ENCODE measurements at places on chromosomes 5 and 9.

GRCh38 chr5:35046774-35047173 lies 975 bp downstream of the AGXT2 start:
- no peak for DNase-seq

GRCh38 chr9:35639631-35640030 lies 11.1 kb downstream of the SIT1 start:
- DNase-seq: no peak

GRCh38 chr5:74131250-74131649 lies 505.3 kb downstream of the ARHGEF28 start:
- DNase-seq: no peak

DNA sequence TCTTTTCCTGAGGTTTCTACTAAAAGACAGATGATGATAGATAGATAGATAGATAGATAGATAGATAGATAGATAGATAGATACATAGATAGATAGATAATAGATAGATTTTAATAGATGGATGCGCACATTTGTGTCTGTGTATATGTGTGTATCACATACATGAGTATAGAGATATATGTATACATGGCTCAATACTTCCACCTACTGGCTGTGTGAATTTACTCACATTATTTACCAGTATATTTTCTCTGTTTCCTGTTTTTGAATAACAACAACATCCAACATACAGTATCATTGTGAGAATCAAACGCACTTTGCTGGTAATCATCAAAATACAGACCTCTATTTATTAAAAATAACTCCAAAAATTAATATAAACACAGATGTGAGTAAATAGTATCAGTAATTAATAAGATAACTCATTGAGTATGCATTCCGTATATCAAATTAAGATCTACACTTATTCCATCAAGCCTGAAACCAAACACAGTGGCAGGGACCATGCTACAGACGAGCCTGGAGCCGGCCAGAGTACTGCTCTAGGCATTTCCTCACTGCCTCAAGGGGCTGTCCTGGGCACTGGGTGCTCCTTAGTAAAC lies 338.0 kb downstream of the SEMA5A start:
- DNase-seq: no peak

- no peak for DNase-seq
These were observed 710 bp downstream of the WNK2 start for GRCh38 chr9:93184432-93185265.

- DNase-seq: no peak
These were observed 56.4 kb upstream of the NEURL1B start for GRCh38 chr5:172584638-172585037.

DNA sequence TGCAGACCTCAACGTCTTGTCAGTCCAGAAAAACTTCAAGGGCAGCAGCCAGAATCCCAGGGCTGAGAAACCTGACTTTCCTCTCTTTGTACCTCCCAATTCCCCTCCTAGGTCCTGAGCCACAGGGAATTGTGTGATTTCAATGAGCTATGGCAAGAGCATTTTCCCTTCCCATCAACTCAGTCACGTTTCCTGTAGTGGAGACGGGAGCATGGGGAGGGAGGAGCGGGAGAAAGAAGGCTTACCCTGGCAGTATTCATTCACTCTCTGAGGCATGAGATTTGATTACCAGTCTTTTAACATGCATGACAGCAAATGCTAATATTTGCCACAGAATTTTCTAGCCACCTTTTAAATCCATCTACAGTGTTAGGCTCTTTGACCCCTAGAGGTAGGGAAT lies 109.4 kb upstream of the TBCA start:
- no peak for DNase-seq

DNA sequence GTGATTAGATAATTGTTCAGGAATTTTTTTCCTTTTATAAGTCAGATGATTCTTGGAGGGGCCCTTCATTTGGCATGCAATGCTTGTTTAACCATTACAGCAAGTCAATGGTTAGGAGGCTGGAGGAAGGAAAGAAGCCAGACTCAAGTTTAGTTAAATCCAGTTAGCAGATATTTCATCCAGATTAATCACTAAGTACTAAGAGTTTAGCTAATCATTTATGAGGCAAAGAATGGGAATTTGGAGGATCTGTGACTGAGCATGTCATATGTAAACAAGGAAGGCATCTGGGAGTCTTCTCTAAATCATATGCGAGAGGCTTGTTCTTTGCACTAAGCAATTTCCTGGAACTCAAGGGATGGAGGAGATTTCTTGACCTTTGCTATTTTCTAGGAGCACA lies 145.3 kb upstream of the SGCD start:
- no peak for DNase-seq

GRCh38 chr9:131854896-131855613 lies 115.2 kb upstream of the RAPGEF1 start:
- no peak for DNase-seq

GRCh38 chr9:25939126-25939525 lies 260.9 kb upstream of the TUSC1 start:
- no peak for DNase-seq

DNA sequence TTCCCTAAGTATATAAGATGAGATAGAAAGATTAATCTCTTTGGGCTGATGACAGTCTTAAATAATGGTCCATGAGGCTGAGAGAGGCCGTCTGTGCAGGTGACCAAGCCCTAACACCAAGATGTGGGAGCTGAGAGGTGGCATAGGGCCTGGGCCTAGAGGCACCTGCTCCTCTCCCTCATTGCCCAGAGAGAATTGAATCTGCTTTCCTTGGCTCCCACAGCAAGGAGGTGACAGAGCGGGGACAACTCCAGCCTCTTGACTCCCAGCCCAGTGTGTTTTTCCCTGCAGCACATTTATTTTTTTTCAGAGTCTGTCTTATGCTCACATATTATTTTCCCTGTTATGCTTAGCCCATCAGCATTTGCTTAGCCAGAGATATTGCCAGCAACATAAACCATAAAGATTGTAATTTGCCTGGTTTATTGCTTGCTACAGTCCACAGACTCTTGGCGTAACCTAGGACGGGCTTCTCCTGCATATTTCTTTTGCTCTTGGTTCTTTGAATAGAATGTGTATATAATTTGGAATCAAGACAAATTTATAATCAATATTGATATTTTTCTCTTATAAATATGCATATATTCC lies 105.6 kb downstream of the NTRK2 start:
- DNase-seq: no peak

- no peak for DNase-seq
These were observed 234.8 kb upstream of the TMEM161B start for GRCh38 chr5:88503406-88503805.

- DNase-seq: no peak
These were observed 5.2 kb downstream of the NTMT1 start for GRCh38 chr9:129630967-129631673.

- no peak for DNase-seq
These were observed 44.3 kb downstream of the NRG2 start for GRCh38 chr5:139998837-139999236.

GRCh38 chr5:59684388-59685190 lies 208.9 kb downstream of the PDE4D start:
- no peak for DNase-seq

DNA sequence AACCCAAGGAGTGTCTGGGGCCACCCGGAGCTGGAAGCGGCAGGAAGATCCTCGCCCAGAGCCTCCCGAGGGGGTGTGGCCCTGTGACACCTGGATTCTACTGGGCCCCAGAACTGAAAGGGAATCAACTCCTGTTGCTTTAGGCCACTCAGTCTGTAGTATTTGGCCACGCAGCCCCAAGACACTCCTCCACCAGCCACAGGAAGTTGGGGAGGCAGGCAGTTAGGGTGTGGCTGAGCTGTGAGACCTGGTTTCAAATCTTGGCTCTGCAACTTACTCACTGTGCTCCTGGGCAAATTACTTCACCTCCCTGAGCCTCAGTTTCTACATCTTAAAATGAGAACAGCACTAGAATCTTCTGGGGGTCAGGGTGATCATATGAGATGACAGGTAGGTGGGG lies 119.8 kb upstream of the PPP1R26 start:
- no peak for DNase-seq

DNA sequence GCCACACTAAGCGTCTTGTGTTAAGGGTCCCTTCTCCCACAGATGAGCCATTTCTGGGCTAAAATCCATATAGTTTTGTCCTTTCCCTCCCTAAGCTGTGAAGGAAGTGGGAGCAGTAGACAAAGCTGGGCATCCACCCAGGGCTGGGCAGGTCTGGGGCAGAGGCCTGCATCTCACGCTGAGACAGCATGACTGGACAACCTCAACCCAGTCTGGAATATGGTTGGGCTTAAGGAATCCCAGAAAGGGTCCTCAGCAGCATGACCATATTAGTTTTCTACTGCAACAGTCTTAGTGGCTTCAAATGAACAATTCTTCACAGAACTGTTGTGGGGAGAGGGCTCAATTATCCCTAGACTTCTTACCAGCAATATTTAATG lies 173.8 kb downstream of the AUH start:
- no peak for DNase-seq

- no peak for DNase-seq
These were observed 48.8 kb downstream of the POC5 start for GRCh38 chr5:75668445-75668844.

GRCh38 chr5:72123764-72124376 lies 16.6 kb downstream of the MAP1B start:
- no peak for DNase-seq

GRCh38 chr9:111949919-111950318 lies 53.3 kb downstream of the UGCG start:
- DNase-seq: no peak

GRCh38 chr9:8012986-8013385 lies 213.4 kb upstream of the DMAC1 start:
- no peak for DNase-seq

GRCh38 chr9:121686930-121687541 lies 35.6 kb downstream of the DAB2IP start:
- DNase-seq: no peak

DNA sequence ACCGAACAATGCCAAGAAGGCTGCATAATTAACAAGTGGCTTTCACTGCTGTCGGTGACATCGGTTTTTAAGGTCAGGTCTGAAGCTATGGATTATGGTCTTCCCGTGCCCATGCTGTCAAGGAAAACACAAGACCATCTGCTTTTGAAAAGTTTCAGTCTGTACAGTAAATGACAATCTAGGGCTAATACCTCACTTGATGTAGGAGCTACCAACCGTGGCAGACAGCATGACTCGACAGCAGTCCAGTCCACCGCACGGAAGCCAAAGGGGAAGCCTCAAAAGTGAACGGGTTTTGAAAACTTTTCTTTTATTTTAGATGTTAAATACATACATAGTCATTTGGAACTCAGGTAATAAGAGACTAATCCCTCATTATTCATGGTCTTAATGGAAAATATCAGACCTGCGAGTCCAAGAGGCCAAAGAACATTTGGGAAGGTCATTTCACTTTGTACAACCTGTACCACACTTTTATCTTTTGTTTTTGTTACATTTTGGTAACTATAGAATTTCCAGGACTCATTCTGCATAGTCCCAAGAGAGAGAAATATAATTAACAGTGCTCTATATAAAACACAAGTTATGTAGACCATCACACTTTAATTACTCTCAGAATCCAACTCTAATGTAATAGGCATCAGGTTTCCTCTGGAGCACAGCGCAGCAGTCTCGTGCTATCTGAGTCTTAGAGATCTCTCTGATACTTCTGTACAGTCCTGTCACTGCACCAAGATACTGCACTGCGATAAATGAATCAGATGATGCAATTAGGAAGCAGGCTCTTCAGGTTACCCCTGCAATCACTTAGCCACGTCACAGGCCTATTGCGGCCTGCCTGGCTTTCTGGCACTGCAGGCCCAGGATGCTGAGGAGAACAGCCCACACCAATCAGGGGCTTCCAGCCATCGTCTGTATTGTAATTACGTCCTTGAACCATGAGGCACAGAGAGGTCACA lies 184.9 kb downstream of the FANCC start:
- no peak for DNase-seq

DNA sequence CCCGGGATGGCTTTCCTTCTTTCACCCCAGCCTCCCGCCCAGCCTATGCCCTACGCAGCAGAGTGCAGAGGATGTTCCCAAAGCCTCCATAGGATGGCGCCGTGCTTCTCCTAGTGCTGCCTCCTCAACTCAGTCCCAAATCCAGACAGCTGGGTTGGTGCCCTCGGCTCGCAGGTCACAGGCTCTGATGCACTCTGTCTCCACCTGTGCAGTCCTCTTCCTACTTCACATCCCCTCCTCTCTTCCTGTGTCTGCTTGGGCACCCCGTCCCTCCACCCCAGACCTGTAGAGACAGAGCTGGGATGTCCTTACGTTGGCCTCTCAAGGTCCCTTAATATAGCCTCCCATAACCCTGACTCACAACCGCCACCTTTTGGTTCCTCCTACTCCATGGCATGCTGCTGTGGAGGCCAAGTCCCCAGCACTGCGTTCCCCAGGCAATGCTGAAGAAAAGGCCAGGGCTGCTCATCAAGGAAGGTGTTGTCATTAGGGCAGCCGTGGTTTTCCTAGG lies 314.4 kb downstream of the GADD45G start:
- no peak for DNase-seq

DNA sequence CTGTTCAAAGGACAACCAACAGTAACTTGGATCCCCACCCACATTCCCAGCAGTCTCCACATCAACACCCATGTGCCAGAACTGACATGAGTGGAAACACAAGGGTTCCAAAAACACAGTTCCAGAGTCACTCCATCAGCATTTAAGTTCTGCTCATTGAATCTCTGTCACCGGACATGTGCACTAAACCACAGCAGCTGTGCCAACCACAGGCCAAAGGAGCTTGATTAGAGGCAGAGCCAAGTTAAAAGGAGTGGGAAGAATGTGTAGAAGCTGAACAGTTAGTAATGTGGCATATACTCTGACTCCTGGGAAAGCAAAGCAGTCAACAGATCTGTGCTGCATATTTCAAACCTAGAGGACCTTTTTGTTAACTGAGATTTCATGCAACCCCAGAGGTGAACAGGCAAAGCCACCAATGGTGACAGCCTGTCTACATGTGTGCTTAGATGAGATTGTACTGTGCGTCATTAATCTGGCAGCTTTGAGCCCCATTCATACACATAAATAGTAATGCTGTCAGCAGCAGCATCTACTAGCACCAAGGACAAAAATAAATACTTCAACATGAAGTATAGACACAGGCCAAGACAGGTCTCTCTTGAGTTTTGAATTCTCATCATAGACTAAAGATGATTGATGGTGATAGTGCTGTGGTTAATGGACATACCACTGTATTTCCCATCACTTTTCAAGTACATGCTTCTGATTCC lies 16.4 kb upstream of the FST start:
- no peak for DNase-seq

DNA sequence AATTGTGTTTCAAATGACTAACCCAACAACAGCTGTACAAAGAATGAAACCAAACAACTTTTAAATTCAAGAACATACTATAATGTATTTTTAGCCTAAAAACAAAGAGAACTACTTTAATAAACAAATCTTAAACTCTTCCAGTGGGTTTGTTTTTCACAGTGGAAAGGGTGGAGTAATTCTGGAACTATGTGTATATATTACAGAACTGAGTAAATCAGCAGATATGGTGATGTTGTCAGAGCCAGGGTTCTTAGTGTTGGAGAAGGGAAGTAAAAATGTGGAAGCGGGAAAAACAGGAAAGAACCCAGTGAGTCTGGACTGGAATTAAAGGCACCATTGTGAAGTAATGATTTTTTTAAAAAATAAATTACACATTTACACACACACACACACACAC lies 144.9 kb downstream of the CDK5RAP2 start:
- no peak for DNase-seq

- DNase-seq: no peak
These were observed 319.1 kb downstream of the MED10 start for GRCh38 chr5:6059137-6059800.

GRCh38 chr9:78026416-78026815 lies 5.2 kb downstream of the GNAQ start:
- no peak for DNase-seq

GRCh38 chr9:127905004-127905728 lies 5.8 kb upstream of the ST6GALNAC6 start:
- DNase-seq: no peak
